Calu3 (cell line): ENCODE measurements at places on chromosomes 13 and 19.
A peak's percentile ranks its signal among the peaks of the same experiment; 100 is the strongest.

GRCh38 chr19:57099199-57099661 is 20.6 kb upstream of the USP29 start:
- no peaks in the 10 kb centered on the region for H3K36me3 ChIP-seq
- H3K27ac ChIP-seq, result no peak overlapping the region
- peak; percentile 3 for DNase-seq
- no peaks in the 10 kb centered on the region for H3K27me3 ChIP-seq
- no peak overlapping the region for H3K4me3 ChIP-seq
- H3K4me1 ChIP-seq, result no peaks in the 10 kb centered on the region

- peak overlapping the region; percentile 99 for H3K4me3 ChIP-seq
- H3K36me3 ChIP-seq, result peaks cover 75% of the 10 kb centered on the region
- H3K27me3 ChIP-seq, result no peaks in the 10 kb centered on the region
- peaks cover 30% of the 10 kb centered on the region for H3K4me1 ChIP-seq
- no peak for DNase-seq
Observed at GRCh38 chr19:5624018-5624663, 1.3 kb downstream of the SAFB start.

DNA sequence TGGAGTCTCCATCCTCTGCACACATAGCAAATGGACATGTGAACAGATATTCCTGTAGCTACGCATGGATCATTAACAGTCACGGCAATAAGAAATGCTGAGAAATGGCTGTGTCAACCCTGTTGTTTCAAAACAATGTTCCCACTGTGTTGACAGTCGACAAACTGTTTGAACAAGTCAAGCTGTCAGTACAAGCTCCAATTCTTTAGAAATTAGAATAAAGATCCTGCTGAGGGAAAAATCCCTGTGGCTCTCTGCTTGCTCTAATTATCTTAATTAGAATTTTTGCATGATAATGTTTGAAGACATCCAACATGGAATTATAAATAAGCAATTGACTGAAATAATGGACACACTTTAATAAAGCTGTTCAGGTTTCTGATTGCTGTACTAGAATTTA is 37.9 kb upstream of the CPB2 start:
- no peaks in the 10 kb centered on the region for H3K27me3 ChIP-seq
- H3K27ac ChIP-seq, result no peak overlapping the region
- no peak for DNase-seq
- peaks cover 12% of the 10 kb centered on the region for H3K36me3 ChIP-seq
- no peaks in the 10 kb centered on the region for H3K4me1 ChIP-seq
- H3K4me3 ChIP-seq, result no peak overlapping the region

- no peak for DNase-seq
- peaks cover 39% of the 10 kb centered on the region for H3K4me1 ChIP-seq
- peaks cover 100% of the 10 kb centered on the region for H3K27me3 ChIP-seq
- H3K4me3 ChIP-seq, result no peak within 1 kb of the TSS
- H3K27ac ChIP-seq, result no peak within 1 kb of the TSS
Observed at GRCh38 chr19:49425178-49425577, at the start of gene GFY. Gene GFY (plus strand): TSS chr19:49425388. CDS start chr19:49426431, 1,043 bp downstream.

DNA sequence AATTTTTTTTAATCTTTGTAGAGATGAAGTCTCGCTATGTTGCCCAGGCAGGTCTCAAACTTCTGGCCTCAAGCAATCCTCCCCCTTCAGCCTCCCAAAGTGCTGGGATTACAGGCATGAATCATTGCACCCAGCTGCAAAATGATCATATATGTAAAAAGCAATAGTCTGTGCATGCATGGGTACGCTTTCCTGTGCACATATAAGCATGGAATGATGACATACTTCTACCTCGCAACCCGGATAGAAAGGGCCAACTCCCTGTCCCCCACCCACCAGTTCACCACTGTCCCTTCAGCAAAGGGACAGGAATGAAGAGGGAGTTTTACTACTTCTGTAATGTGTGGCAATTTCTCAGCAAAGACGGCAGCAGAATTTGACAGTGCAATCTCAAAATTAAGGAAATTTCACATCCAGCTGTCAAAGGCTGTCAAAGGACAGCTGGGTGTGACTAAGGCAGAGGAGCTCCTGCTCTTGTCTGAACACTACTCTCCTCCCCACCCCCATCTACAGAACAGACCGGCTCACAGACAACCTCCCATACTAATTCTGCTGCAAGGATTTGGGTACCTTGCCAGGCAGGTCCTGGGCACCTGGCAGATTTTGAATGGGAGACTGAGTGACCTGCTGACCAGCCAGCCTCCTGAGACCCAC is 95.6 kb downstream of the TSHZ3 start:
- H3K4me1 ChIP-seq, result no peaks in the 10 kb centered on the region
- H3K4me3 ChIP-seq, result no peak overlapping the region
- no peak overlapping the region for H3K27ac ChIP-seq
- DNase-seq, result no peak
- no peaks in the 10 kb centered on the region for H3K36me3 ChIP-seq
- H3K27me3 ChIP-seq, result no peaks in the 10 kb centered on the region

GRCh38 chr13:69461397-69461796 is 646.2 kb upstream of the ATXN8OS start:
- H3K27ac ChIP-seq, result no peak overlapping the region
- H3K4me3 ChIP-seq, result no peak overlapping the region
- H3K4me1 ChIP-seq, result no peaks in the 10 kb centered on the region
- no peak for DNase-seq
- no peaks in the 10 kb centered on the region for H3K27me3 ChIP-seq

DNA sequence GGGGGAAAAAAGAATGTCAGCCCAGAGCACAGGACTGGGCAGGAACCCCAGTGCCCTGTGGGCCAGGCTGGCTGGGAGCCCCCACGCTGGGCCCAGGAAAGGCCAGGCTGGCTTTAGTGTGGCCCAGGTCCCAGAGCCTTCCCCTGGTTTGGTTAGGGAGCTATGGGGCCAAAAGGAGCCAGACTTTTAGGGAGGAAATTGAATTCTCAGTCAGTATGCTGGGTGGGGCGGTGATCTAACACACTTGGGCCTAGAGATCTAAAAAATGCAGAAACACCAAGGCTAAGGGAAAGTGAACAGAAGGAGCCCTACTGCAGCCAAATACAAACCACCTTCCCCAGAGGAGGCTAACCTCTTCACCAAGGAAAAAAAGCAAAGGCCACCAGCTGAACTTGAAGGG is 137.5 kb downstream of the CRYL1 start:
- no peaks in the 10 kb centered on the region for H3K4me1 ChIP-seq
- no peaks in the 10 kb centered on the region for H3K27me3 ChIP-seq
- H3K4me3 ChIP-seq, result no peak overlapping the region
- no peak overlapping the region for H3K27ac ChIP-seq

- H3K36me3 ChIP-seq, result peaks cover 15% of the 10 kb centered on the region
- peaks cover 38% of the 10 kb centered on the region for H3K4me1 ChIP-seq
- DNase-seq, result no peak
- no peak overlapping the region for H3K27ac ChIP-seq
- H3K4me3 ChIP-seq, result no peak overlapping the region
Observed at GRCh38 chr19:34317311-34317927, 47.6 kb upstream of the GPI start.

GRCh38 chr13:76466043-76466442 is 420.2 kb downstream of the KCTD12 start:
- no peak overlapping the region for H3K27ac ChIP-seq
- no peaks in the 10 kb centered on the region for H3K36me3 ChIP-seq
- no peaks in the 10 kb centered on the region for H3K4me1 ChIP-seq
- no peak overlapping the region for H3K4me3 ChIP-seq
- no peak for DNase-seq

GRCh38 chr19:6734096-6734696 is 3.2 kb downstream of the GPR108 start:
- no peak overlapping the region for H3K27ac ChIP-seq
- no peak overlapping the region for H3K4me3 ChIP-seq
- DNase-seq, result no peak
- peaks cover 54% of the 10 kb centered on the region for H3K36me3 ChIP-seq
- H3K4me1 ChIP-seq, result peaks cover 19% of the 10 kb centered on the region

DNA sequence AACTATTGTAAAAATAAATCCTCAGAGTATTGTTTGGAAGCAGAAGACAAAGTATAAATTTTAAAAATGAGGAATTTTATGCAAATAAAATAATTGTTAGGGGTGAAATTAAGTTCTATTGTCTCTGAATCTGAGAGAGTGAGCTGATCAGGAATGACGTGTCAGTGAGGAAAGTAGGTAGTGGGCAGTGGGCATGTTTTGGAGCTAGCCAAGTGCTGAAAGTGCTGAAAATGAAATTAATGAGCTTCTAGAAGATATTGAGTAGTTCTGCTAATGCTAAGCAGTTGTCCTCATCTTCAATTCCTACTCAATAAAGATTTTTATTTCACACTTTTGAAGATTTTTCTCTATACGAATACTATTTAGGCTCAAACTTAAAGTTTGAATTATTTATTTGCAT is 1167.8 kb upstream of the PCDH20 start:
- no peak overlapping the region for H3K27ac ChIP-seq
- H3K4me1 ChIP-seq, result no peaks in the 10 kb centered on the region
- no peak for DNase-seq
- H3K36me3 ChIP-seq, result no peaks in the 10 kb centered on the region

DNA sequence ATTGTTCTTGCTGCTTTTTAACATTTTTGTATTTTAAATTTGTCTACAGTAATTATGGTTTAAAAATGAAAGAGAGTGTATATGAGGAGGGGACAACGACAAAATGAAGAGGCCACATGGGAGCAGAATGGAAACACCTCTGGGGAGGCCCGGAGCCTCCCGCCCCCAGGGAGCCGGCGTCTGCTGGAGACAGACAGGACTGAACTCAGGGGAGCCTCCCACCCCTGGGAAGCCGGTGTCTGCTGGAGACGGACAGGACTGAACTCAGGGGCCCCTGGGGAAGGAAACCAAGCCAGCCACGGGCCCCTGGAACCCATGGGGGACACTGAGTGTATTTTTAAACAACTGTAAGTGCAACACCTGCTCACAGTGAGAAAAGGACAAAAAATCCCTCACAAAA is 16.7 kb upstream of the SLC39A3 start:
- no peak overlapping the region for H3K4me3 ChIP-seq
- DNase-seq, result no peak
- H3K36me3 ChIP-seq, result peaks cover 37% of the 10 kb centered on the region

- no peak for DNase-seq
- H3K36me3 ChIP-seq, result peaks cover 8% of the 10 kb centered on the region
- H3K4me3 ChIP-seq, result no peak overlapping the region
Observed at GRCh38 chr13:114320065-114320464, 5.8 kb downstream of the CHAMP1 start.

GRCh38 chr13:112111239-112111857 is 44.4 kb downstream of the SOX1 start:
- no peak overlapping the region for H3K4me3 ChIP-seq
- no peak overlapping the region for H3K27ac ChIP-seq
- no peaks in the 10 kb centered on the region for H3K4me1 ChIP-seq
- DNase-seq, result no peak
- no peaks in the 10 kb centered on the region for H3K27me3 ChIP-seq

DNA sequence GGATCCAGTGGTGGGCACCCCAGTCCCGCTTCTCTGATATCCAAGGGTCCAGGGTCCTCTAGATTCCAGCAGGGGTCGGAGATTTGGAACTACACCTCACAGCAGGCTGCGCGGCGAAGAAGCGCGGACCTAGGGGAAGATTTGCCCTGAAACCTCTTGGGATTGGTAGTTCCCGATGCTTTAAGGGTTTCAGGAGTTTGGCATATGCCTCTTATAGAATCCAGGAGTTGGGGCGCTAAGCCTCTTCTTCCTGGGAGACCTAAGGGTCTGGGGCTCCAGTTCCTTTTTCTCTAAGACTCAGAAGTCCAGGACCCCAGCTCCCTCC is 349 bp downstream of the BCL2L12 start:
- H3K4me3 ChIP-seq, result peak overlapping the region; percentile 83
- no peaks in the 10 kb centered on the region for H3K27me3 ChIP-seq
- peaks cover 13% of the 10 kb centered on the region for H3K4me1 ChIP-seq
- no peak for DNase-seq
- peak overlapping the region; percentile 77 for H3K27ac ChIP-seq

DNA sequence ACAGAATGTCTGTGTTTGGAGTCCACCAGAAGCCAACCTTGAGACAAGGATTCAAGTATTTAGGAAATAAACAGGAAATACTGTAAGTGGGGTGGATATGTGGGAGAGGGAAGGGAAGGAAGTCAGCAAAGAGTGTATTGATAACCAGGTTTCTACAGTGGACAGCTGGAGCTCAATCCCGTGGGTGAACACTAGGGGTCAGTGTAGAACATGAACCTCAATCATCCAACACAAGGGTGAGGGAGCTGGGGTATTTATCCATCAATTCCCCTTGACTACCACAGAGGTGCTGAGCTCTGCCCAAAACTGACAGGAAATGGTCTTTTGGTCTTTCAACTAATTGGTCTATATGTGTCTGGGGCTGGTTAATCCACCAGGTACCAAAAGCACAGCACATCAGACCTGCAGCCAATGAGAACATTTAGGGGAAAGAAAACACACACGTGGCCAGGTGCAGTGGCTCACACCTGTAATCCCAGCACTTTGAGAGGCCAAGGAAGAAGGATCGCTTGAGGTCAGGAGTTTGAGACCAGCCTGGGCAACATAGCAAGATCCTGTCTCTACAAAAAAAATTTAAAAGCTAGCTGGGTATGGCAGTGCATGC is 5.6 kb upstream of the SYDE1 start:
- H3K4me3 ChIP-seq, result no peak overlapping the region
- peaks cover 3% of the 10 kb centered on the region for H3K4me1 ChIP-seq
- no peaks in the 10 kb centered on the region for H3K36me3 ChIP-seq
- H3K27me3 ChIP-seq, result peaks cover 16% of the 10 kb centered on the region
- no peak overlapping the region for H3K27ac ChIP-seq

DNA sequence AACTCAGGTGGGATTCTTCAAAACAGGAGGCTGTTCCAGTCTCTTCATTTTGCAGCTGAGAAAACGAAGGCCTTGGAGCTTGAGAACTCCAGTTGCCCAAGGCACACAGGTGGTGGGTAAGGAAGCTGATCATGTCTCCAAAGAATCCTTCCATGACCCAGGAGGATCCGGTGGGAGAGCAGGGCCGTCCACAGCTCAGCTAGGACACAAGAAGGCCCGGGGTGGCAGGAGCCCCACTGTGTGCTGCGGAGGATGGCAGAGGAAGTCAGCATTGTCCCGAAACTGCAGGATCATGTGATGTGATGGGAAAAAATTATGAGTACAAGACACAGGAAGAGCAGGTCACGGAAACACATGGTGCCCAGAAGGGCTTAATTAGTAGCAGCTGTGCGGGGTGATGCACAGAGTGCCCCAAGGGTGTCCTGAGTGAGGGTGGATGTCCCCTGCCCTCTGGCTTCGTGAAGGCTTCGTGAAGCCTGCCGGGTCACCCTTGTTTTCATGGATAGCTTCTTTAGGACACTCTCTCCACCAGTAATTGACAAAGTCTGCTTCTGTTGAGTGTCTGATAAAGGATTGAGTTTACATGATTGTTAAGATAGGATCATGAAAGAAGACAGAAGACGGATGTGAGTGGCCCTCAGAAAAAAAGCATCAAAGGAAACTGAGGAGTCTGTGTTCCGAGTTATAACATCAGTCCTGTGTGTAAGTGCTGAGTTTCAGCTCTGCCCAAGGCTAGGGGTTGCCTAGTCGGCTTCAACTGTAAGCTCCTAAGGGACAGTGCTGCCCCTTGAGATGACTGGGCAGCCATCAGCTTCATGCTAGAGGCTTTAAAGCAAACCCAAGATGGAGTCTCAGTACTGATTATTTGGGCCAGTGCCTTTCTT is 33.8 kb upstream of the SACS start:
- H3K4me1 ChIP-seq, result peaks cover 30% of the 10 kb centered on the region
- peak overlapping the region; percentile 6 for H3K27ac ChIP-seq
- no peaks in the 10 kb centered on the region for H3K27me3 ChIP-seq
- peaks cover 12% of the 10 kb centered on the region for H3K36me3 ChIP-seq
- DNase-seq, result no peak
